ENCODE measurements at places on chromosomes 5 and 9.

DNA sequence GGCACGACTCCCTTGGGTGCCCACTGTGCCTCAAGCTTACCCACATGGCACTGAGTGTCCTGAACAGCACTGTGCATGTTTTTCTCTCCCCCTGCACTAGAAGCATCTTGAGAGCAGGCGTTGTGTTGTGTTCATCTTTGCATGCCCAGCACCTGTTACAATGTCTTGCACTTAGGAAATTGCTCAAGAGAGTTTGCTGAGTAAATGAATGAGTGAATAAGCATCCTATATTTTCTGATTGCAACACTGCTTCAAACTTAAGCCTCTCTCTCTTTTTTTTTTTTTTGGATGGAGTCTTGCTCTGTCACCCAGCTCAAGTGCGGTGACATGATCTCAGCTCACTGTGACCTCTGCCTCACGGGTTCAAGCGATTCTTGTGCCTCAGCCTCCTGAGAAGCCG, 94.5 kb downstream of the LMNB1 start:
- no peak for DNase-seq

DNA sequence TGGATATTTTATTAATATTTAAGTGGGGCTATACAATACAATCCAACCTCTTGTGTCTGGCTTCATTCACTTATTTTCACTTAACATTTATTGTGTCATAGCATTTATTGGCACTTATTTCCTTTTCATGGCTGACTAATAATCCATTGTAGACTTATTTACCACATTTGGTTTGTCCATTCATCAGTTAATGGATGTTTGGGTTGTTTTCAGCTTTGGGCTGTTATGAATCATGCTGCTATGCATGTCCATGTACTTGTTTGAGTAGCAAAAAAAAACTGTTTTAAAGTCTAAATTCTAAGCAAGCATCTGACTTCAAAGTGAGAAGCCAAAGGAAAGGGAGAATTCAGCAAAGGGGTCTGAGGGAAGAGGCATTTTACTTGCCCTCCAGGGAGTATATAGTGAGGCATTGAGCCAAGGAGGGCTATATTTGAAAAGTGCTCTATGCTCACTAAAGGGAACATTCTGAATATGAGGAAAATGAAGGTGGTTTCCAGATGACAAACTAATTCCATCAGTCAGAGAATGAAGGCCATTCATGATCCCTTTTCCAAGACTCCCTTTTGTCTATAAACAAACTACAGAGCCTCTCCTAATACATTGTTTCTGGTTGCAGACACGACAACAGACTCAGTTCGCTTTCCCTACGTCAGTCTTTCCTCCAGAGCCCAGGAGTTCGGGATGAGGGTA, 532.8 kb upstream of the KLF4 start:
- DNase-seq: no peak

GRCh38 chr9:121057821-121058220, 7.7 kb upstream of the C5 start:
- no peak for DNase-seq

DNA sequence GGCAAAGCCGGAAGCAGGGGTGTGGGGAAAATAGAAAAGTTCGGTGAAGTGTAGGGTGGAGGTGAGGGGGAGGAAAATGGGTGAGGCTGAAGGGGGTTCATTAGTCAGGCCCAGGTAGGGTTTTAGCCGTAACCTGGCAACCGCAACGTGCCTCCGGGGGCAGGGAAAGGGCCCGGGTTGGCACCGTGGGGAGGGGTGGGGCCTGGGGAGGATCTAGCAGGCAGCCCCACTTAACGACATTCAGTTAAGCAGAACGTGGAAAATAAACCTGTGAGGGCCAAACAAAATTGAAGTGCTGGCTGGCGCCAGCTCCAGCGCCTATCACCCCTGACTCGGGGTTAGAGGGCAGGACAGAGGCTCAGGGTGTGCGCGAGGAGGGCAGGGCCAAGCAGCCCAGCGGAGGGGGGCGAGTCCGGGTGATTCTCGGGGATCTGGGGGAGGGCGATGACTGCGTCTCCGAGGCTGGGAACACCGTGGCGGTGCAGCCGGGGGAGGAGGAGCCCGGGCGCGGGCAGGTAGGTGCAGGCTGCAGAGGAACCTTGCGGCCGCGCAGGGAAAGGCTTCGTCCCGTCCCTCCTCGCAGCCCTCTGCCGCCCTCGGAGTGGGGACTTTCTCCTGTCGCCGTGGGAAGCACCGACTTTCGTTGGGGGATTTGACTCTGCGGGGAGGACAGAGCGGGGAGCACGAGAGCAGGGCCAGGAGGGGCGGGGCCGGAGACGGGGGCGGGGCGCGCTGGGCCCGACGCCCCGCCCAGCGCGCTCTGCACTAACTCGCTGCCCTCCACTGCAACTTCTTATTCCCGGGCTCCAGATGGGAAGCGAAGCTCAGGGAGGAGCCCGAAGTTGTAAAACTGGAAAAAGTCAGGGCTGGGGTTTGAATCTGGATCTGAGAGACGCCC, 5.1 kb downstream of the RGS14 start:
- DNase-seq: no peak

- DNase-seq: no peak
These were observed 367.3 kb downstream of the TUSC1 start for GRCh38 chr9:25310961-25311360.

DNA sequence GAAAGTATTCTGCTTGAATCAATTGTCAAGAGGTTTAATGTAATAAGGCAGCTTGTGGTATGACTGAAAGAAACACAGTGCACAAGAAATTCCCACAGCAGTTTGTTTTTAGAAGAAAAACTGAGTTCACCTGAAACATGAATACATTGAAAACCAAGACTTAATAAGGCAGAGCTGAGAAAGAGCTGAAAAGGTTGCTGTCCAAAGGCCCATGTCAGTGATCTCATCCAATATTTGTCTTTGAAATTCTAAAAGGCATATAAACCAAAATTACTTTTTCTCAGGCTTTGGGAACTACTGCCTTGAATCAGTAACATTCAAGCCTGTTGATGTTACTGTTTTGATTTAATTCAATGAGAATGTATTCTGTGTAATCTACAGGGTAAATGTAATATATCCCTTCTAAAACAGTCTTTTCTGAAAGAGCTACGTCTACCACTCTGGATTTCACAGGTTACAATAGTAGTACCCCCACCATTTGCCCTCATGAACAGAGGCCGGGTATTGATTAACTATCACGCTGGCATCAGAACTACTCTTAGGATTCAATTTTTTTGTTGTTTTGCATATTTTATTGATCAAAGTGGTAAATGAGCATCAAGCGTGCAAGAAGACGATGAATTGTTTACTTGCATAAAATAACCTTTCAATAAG, 57.8 kb downstream of the PPIC start:
- DNase-seq: no peak

GRCh38 chr9:71634752-71635151, 133.6 kb downstream of the CEMIP2 start:
- DNase-seq: no peak

- no peak for DNase-seq
These were observed 1962.3 kb downstream of the EFNA5 start for GRCh38 chr5:105708442-105708841.

- DNase-seq: no peak
These were observed 97.9 kb downstream of the ZNF618 start for GRCh38 chr9:113973963-113974413.

GRCh38 chr9:6975198-6975597, 217.4 kb downstream of the KDM4C start:
- DNase-seq: no peak

- DNase-seq: peak; percentile 72
These were observed 47.4 kb upstream of the BARX1 start for GRCh38 chr9:94002316-94003140.

- DNase-seq: no peak
These were observed 115.8 kb downstream of the NUDT12 start for GRCh38 chr5:103446813-103447212.

DNA sequence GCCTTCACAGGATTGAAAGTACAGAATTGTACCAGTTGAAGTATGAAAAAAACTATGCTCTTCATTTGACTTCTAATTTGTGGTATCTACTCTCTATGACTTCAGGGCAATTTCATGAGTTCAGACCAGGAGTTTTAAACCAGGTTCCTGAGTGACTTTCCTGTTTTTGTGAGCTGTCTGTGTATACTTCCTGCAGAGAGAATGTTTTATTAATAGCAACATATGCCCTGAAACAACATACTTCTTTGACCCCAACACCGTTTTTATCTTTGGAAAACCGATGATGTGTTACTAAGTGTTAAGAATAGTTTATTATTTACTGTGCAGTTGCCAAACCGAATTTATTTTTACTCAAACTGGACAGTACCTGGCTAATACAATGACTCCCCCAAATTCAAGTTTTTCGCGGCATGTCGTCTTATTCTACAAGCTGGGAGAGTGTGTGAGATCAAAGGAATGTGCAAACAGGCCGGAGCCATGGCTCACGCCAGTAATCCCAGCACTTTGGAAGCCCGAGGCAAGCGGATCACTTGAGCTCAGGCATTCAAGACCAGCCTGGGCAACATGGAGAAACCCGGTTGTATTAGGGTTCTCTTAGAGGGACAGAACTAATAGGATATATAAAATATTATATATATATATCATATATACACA, 58.7 kb upstream of the ERBIN start:
- DNase-seq: no peak

GRCh38 chr9:4822057-4822456, 29.3 kb downstream of the RCL1 start:
- no peak for DNase-seq

GRCh38 chr9:113545068-113545467, 81.5 kb downstream of the RGS3 start:
- no peak for DNase-seq

- no peak for DNase-seq
These were observed 89.2 kb downstream of the PDE6A start for GRCh38 chr5:149855366-149855765.

DNA sequence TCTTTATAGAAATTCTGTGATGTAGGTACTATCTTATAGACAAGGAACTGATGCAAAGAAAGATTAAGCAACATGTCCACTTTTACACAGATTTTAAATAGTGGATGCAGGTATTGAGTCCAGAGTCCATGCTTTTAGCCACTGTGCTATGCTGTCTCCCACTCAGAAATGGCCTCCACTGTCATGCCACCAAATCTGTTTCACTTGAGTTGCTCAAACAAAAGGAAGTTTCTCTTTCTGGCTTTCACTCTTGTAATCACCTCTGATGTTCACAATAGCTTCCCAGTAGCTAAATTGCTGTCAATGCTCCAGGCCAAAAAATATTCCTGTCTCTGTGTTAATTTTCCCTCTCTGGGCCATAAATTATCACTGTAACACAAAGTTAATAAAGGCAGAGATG, 77.0 kb upstream of the RASA1 start:
- no peak for DNase-seq
